ENCODE measurements at places on chromosomes 2 and 18. TPM values are rescaled to one million over a fixed set of nuclear protein-coding genes. Genes with fewer than 3 reads are reported as not detected.

DNA sequence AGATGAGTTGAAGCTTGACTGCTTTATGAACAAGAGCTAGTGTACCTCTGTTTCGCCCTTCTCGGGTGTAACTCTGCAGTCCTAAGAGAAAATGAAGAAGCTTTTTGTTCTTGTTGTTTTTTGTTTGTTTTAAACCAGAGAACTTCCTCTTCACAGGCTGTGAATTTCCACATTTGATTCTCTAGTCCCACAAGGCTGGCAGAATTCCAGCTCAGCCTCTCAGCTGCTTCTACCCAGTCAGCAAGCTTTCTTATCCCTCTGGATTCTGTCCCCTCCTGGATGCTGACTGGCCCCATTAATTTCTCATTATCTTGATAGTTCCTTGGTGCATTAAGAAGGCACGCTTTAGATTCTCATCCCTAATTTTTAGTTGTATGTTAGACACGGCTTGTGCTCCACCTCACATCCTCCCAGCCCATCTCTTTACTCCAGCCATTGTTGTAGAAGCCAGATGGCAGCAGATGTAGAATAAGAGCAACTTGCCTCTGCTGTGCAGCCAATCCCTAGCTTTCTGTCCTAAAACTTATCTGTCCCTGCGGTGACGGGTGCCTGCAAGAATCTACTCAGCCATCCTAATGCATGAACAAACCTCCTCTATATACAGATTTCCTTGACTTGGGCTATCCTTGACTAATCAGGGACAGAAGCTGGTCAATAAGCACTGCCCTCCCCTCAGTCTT, 12.3 kb upstream of the RESP18 start:
- no peak for DNase-seq

RGPD3 gene
- polyA plus RNA-seq: 0.35 TPM

GRCh38 chr2:101983486-101983885, 8.3 kb upstream of the IL1R2 start:
- no peak for DNase-seq

EVA1A gene
- 15.6 TPM for polyA plus RNA-seq

DNA sequence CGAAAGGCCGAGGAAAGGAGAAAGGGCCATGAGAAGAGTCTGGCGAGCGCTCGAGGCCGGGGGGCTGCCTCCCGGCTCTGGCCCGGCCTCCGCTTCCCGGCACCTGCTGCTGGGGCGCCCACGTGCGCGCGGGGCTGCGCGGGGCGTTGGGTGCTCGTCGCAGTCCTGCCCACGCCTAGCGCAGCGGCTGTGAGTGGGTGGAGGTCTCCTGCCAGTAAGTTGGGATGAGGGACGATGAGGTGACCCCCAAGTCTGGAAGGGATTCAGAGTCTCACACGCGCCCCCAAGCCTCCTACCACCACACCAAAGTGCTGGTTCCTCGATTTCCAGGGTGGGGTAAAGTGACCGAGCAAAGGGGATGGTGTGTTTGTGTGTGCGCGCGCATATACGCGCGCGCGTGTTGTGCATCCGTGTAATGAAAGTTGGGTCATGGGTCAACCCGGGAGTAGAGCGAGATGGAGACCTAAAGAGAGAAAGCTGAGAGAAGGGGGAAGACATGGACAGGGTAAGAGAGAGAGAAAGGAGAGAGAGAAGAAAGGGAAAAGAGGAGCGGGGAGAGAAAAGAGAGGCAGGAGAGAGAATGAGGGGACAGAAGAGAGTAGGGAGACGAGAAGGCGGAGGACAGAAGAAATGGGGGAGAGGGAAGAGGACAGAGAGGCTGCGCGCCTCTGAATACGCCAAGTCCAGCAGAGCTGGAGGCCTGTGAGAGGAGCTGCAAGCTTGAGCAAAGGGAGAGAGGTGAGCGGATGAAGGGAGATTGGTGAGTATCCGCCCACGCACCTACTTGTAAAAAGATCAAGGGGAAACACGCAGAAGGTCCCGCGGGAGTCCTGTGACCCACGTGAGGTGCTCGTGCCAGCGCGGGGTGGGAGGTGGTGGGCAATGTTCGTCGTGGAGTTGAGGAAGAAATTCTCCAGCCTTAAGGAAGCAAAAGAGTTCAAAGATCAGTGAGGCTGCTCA, 1.7 kb upstream of the NETO1 start:
- no peak for DNase-seq

DNA sequence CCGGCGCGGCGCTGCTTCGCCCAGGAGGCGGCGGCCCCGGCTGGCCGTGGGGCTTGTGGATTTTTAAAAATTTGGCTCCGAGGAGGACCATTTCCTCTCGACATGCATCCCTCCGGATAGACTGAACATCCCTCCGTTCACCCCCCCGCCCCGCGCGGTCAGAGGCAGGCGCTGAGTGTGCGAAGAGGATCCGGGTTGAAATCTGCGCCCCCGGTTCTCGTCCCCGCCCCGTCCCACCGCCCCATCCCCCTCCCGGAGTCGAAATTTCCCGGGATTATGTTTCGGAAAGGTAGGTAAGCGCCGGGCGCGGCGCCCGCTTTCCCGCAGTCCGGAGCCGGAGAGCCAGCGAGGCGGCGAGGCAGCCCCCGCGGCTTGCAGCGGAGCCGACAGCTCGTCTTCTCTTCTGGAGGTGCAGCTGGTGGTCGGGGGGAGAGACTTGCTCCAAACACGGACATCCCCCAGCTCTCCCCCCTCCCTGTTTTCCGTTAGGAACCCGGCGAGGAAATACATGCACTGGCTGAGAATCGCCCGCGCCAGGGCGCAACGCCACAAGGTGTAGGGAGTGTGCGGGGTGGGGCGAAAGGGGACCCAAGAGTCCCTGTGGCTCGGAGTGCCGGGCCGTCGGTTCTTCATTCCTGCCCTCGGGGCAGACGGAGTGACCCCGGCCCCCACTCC, at the start of gene PRKCE:
TSS of gene PRKCE (plus strand) at position 261 of the 675 bp plus-strand sequence.
- no peak for DNase-seq

DNA sequence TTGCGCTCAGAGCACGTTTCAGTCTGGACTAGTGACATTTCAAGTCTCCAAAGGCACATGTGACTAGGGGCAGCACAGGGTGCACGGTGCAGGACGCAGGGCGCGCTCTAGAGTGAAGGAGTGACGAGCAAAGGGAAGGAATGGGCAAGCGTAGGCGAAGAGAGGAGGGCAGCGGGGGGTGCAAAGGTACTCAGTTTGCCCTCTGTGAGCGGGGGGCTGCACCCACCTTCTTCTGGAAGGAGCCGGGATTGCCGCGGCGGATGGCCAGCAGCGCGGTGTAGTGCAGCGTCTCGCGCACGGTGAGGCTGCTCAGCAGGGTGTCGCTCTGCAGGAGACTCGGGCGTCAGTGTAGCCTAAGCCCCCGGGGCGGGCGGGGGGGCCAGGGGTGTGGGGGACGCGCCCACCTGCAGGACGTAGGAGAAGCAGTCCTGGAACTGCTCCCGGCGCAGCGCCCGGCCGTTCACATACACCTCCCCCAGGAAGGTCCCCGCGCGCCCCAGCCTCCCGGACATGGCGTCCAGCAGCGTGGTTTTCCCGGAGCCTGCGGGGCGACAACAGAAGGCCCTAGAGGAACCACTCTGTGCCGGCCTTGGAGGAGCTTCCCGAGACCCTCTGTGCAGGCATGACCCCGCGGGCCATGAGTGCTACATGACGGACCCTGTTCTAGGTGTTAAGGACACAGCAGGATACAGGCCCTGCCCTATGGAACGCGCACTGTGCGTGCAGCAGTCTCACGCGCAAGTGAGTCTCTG, 6.9 kb downstream of the ABCG5 start:
- DNase-seq: no peak

DNA sequence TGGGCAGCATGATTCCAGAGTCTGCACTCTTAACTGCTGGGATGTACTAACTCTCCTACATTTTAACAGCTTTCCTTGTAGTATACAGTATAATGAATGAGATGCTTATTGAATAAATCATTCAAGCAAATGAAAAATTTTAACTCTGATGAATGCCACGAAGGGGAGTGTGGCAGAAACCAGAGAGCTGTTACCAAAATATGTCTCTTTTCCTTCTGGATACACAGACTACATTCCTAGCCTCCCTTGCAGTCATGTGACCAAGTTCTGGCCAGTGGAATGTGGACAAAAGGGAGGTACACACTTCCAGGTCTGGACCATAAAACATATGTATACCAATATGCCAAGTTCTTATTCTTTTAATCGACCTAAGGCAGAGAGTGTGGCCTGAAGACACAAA, 1.7 kb upstream of the EML4 start:
- no peak for DNase-seq

SLC5A7 gene
- polyA plus RNA-seq: 0.76 TPM

- no peak for DNase-seq
These were observed 20.6 kb upstream of the EXOC6B start for GRCh38 chr2:72846171-72847095.

- DNase-seq: no peak
These were observed 167.2 kb upstream of the MGAT5 start for GRCh38 chr2:134086594-134087219.

GRCh38 chr18:11112286-11112685, 37.1 kb downstream of the PIEZO2 start:
- DNase-seq: no peak

- no peak for DNase-seq
These were observed 131.9 kb downstream of the MAP4K4 start for GRCh38 chr2:101829429-101829828.

KDM3A gene
- 62.7 TPM for polyA plus RNA-seq

- DNase-seq: no peak
These were observed 96.1 kb downstream of the IRS1 start for GRCh38 chr2:226703514-226703913.

GRCh38 chr2:171069286-171069956, 91.3 kb downstream of the TLK1 start:
- no peak for DNase-seq

DNA sequence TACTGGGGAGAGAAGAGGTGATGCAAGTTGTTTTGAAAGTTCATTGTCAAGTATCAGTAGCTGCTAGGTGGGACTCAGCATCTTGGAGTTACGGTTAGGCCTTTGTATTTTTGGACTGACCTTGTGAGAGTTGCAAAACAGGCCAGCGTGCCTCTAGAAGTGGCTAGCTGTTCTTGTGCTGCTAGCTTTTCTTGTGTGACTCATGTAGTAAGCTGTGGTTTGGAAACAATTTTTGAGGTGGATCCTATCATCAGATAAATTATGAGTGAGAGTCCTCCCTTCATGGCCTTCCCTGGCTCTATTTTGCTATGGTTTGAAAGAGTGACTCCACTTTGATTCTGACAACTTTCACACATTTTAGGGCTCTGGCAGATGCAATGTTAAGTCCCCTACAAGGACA, 409.2 kb upstream of the HS6ST1 start:
- no peak for DNase-seq

- DNase-seq: no peak
These were observed 116.2 kb downstream of the SMAD7 start for GRCh38 chr18:48834413-48835031.

TMEM185B gene
- polyA plus RNA-seq: 26.4 TPM

DNA sequence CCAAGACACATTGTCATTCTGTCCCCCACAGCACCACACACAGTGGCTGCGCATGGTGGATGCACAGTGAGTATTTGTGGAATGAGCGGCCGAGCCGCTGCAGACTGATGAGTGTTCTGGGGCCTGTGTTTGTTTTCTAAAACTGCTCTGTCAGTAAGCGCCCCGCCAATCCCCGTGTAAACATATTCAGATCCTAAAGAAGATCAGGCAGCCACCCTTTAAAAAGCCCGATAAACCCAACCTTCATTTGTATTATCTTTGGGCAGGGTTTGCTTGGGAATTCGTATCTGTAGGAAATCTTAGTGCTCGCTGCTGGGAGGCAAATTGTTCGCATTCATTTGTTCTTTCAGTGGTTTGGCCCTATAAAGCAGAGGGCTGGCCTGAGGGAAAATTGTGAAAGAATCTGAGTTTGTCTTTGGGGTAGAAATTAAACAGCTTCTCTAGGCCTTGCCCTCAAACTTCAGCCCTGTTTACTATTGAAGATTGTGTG, 68.6 kb downstream of the TGOLN2 start:
- no peak for DNase-seq

KCTD1 gene
- 77.8 TPM for polyA plus RNA-seq

OTOS gene
- polyA plus RNA-seq: not detected

PROM2 gene
- 31.0 TPM for polyA plus RNA-seq

ARHGEF33 gene
- 2.2 TPM for polyA plus RNA-seq
